LHCN-M2 (cell line): ENCODE measurements at places on chromosomes 11 and 22. TPM values are rescaled to one million over a fixed set of nuclear protein-coding genes. Genes with fewer than 3 reads are reported as not detected.

GRCh38 chr11:8719211-8719649 is 36.6 kb downstream of the RPL27A start:
- peak; percentile 98 for DNase-seq

- DNase-seq: no peak
Observed at GRCh38 chr11:69437876-69438205, 43.6 kb upstream of the LINC01488 start.

DNA sequence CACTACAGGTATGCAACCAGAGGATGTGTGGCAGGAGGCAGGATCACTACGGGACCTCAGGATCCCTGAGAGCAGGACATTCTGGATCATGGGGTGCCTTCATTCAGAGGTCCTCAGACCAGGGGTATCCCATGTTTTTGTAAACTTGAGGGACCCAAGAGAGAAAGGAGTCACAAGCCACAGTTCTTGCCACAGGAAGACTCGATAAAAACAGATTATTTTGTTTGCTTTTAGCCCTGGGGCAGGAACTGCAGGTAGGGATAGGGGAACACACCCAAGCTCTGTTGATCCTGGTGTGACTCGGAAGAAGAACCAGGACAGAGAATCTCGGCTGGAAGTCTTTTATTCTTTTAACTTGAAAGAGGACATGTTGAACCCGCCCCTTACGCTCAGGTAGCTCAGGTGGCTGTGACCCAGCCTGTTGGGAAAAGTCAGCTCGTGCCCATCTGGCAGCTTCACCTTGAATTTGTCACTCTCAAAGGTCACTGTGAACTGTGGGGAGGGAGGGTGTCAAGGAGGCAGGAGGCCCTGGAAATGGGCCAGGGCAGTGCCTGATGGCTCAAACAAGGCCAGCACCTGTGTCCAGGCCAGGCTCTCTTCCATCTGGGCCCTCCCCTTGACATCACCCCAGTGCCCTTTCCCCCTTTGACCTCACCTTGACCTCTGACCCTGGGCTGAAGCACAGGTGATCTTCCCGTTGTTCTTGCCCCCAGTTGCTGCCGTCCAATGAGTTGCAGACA is 9.8 kb downstream of the LGALS2 start:
- no peak for DNase-seq

GRCh38 chr11:16080688-16081381 is 275.5 kb downstream of the SOX6 start:
- DNase-seq: no peak

- no peak for DNase-seq
Observed at GRCh38 chr22:39122772-39123470, 25.9 kb downstream of the APOBEC3H start.

GRCh38 chr22:34068001-34068400 is 147.7 kb upstream of the LARGE1 start:
- DNase-seq: no peak

DNA sequence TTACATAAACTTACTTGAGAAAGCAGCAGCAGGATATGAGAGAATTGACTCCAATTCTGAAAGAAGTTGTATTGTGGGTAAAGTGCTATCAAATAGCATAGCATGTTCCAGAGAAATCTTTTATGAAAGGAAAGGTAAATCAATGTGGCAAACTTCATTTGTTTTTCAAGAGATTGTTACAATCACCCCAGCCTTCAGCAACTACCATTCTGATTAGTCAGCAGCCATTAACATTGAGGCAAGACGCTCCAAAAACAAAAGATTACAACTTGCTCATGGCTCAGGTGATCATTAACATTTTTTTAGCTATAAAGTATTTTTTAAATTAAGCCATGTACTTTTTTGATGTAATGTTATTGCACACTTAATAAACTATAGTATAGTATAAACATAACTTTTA is 357.2 kb downstream of the TMEM135 start:
- DNase-seq: no peak

GRCh38 chr11:34627197-34627596 is 6.3 kb downstream of the EHF start:
- DNase-seq: no peak

DNA sequence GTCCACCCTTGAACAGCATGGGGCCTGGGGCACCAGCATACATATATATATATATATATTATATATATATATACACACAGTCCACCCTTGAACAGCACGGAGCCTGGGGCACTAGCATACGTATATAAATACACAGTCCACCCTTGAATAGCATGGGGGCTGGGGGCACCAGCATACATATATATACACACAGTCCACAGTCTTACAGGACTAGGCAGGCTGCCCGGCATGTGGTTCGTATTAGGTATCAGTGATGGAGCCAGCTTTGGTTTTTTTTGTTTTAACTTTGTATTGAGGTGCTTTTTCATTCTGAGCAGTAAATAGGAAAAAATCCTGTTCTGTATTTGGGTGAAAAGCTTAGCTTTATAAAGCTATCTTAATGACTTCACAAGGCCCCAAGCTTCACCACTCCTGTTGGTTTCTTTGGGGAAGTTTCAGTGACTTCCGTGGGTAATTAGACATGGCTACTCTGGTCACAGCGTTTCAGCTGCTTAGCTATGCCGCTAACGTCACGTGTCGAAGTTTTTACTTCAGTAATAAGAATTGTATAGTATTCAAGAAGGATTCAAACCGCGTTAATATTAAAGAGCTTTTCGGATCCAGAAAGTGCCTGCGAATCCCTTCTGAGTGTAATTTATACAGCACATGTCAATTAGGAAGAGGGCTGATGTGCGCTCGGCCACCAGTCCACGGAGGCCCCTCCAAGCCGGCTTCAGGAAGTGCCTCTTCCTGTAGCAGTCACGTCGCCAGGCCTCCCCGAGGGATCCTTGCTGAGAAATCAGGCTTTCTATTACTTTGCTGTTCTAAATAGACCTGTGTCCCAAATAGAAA is 179.7 kb downstream of the TBC1D22A start:
- DNase-seq: no peak

The PATE4 gene
- not detected in 2 replicates for total RNA-seq

The RTN4RL2 gene
- total RNA-seq: 0.23 and 0.38 TPM in 2 replicates

The P2RX3 gene
- total RNA-seq: not detected in 2 replicates

The SERPING1 gene
- 5.2 and 5.4 TPM in 2 replicates for total RNA-seq

The CASP1 gene
- total RNA-seq: 4.4 and 6.5 TPM in 2 replicates

The VWCE gene
- total RNA-seq: 1.2 and 1.7 TPM in 2 replicates

The KRTAP5-8 gene
- not detected in 2 replicates for total RNA-seq

The CLCF1 gene
- 16.1 and 19.8 TPM in 2 replicates for total RNA-seq

The P2RX6 gene
- 51.2 and 63.5 TPM in 2 replicates for total RNA-seq

The OR8G5 gene
- total RNA-seq: not detected in 2 replicates
